ENCODE measurements at places on chromosomes 3 and 15. TPM values are rescaled to one million over a fixed set of nuclear protein-coding genes. Genes with fewer than 3 reads are reported as not detected.

- no peak for DNase-seq
Measured at GRCh38 chr15:52018244-52018643, 775 bp upstream of the MAPK6 start.

DNA sequence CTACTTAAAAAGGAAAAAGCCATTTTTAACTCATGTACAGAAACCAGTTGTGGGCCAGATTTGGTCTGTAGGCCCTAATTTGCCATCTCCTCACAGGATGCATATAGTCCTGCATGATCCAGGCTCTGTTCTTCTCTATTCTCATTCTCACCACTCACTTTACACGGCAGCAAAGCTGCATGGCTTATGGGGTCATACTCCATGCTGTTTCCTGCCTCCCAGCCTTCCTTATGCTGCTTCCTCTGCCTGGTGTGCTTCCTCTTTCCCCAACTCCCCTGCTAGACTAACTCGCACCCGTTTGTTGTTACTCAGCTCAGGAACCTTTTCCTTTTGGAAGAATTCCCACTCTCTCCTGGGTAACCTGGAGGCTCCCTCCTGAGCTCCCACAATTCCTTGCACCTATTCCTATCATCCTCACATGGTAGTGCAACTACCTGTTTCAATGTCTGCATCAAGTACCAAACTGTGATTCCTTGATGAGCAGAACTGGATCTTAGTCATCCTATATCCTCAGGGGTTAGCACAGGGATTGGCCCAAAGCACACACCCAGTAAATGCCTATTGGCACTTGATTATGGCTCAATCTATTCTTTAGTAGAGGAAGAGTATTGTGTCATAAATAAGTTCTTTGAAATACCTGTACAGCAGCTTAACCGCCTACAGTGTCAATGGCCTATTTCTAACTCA is 172.1 kb upstream of the MITF start:
- DNase-seq: no peak

DNA sequence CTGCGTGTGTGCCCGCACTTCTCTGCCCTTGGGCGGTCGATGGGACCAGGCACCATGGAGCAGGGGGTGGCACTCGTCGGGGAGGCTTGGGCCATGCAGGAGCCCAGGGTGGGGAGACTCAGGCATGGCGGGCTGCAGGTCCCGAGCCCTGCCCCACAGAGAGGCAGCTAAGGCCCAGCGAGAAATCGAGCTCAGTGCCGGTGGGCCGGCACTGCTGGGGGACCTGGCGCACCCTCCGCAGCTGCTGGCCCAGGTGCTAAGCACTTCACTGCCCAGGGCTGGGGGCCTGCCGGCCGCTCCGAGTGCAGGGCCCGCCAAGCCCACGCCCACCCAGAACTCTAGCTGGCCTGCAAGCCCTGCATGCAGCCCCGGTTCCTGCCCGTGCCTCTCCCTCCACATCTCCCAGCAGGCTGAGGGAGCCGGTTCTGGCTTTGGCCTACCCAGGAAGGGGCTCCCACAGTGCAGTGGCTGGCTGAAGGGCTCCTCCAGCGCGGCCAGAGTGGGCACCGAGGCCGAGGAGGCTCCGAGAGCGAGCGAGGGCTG is 553 bp upstream of the RTP4 start:
- DNase-seq: no peak

DNA sequence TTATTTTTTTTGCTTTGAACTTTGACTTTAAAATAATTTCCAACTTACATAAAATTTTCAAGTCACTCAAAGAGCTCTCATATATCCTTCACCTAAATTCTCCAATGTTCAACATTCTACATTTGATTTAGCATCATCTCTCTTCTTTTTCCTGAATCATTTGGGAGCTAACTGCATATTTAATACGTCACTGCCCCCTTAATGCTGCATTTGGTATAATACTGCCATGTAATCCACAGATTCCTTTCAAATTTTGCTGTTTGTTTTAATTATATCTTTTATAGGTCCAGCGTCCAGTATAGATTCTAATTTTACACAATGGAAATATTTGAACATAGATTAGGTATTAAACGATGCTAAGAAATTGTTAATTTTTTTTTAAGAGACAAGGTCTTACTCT is 2.3 kb upstream of the EIF2AK4 start:
- no peak for DNase-seq

DNA sequence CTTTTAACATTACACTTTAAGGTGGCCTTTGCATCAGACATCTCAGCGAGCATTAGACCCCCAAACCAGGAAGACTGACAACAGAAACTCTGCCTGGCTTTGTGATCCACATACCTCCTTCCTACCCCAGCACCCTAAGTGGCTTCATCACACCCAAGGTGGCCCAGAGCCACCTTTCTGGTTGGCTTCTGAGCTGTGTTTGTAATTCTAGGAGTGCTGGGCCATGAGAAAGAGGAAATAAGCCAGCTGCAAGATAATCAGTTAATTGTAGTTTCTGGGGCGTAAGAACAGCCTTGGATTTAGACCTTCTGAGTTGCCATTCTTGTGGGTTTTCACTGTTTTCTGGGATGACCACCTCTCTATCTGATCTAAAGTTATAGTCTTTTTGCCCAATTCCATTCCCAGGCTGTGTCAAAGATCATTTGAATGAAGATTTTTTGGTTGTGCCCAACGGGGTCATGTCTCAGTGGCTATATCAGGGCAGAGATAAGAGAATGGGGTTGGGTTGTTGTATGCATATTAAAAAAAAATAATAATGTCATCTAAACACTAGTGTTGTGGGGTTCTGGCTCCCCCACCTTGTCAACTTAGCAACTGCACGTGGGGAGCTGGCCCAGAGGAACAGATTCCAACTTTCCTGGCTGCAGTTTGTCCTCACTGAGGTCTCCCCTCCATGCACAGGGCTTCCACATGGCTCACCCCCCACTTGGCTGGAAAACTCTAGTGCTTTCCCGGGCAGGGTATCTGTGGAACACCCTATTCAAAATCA is 234.8 kb upstream of the WNT5A start:
- DNase-seq: no peak

DNA sequence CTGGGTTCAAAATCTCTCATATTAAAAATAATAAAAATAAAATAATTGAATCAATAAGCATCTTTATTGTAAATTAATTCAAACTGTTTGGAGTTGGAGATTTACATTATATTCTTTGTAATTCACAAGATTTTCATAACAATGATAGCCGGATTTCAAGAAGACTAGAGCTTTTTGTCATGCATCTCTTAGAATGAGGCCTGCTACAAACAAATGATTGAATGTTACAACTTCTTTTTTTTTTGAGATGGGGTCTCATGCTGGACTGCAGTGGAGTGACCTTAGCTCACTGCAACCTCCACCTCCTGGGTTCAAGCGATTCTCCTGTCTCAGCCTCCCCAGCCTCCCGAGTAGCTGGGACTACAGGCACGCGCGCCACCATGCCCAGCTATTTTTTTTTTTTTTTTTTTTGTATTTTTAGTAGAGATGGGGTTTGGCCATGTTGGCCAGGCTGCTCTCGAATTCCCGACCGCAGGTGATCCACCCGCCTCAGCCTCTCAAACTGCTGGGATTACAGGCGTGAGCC is 3.5 kb downstream of the SLTM start:
- no peak for DNase-seq

DNA sequence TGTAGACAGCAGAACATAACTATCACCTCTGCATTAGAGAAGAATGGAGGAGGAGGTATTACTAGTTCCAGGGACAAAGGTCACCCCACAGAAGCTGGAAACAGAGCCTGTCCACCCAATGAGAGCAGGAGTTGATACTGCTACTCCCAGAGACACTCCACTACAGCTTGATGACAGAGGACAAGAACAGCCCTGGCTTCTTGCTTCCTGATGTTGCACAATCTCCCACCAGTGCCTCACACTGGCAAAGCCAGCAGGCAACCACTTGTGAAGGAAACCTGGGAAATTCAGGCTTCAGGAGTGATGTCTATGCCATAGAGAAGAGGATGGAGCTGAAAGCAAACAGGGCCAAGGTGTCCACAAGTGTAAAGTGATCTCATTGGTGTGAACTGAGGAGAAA is 78.0 kb upstream of the POU1F1 start:
- DNase-seq: no peak

- no peak for DNase-seq
Measured at GRCh38 chr3:184540777-184541681, 20.6 kb upstream of the EPHB3 start.

DNA sequence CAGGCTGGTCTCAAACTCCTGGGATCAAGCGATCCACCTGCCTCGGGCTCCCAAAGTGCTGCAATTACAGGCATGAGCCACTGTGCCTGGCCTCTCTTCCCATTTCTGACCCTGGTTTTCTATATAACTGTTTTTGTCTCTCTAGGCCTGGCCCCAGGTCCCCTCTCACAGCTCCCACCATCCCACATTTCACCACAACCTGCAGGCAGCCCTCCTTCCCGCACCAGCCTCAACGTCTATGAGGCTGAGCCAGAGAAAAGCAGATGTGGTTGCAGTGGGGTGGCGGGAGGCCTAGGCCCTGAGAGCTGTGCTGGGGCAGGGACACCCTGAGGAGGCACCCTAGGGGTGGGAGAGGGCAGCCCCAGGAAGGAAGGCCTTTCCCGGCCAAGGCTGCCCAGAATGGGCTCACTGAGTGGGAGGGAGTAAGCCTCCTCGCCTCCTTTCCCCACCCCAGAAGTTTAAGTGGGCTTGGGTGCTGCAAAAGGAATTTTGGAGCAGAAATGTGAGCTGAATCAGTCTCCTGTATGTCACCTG is 99.7 kb downstream of the LSM3 start:
- DNase-seq: no peak

The TF gene
- total RNA-seq: 0.53 TPM

The CCR5 gene
- 0.62 TPM for total RNA-seq

The ARNT2 gene
- total RNA-seq: 0.83 TPM

The KLHL18 gene
- total RNA-seq: 16.4 TPM

Data from esophagus squamous epithelium (tissue), 5 donors.